SJSA1 (cell line): ENCODE measurements at places on chromosomes 11 and 22. TPM values are rescaled to one million over a fixed set of nuclear protein-coding genes. Genes with fewer than 3 reads are reported as not detected.

DNA sequence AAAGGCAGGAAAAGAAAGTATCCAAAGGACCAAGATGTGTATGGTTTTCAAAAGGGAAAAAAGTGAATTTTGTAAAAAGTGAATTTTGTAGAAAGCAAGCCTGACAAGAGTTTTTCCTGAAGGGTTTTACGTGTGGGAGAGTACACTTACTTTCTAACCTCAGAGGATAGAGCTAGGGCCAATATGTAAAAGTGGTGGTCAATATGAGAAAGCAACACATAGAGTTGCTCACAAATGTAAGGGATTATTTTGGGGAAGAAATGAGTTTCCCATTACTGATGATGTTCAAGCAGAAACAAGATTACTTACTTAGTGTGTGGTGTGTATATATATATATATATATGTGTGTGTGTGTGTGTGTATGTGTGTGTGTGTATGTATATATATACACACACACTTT lies 162.5 kb downstream of the SWAP70 start:
- H3K27me3 ChIP-seq, result no peaks in the 10 kb centered on the region
- DNase-seq, result no peak
- H3K4me3 ChIP-seq, result no peak overlapping the region
- no peak overlapping the region for H3K27ac ChIP-seq
- H3K4me1 ChIP-seq, result peaks cover 10% of the 10 kb centered on the region

The DGCR6 gene
- 0.95 and 1.9 TPM in 2 replicates for total RNA-seq

DNA sequence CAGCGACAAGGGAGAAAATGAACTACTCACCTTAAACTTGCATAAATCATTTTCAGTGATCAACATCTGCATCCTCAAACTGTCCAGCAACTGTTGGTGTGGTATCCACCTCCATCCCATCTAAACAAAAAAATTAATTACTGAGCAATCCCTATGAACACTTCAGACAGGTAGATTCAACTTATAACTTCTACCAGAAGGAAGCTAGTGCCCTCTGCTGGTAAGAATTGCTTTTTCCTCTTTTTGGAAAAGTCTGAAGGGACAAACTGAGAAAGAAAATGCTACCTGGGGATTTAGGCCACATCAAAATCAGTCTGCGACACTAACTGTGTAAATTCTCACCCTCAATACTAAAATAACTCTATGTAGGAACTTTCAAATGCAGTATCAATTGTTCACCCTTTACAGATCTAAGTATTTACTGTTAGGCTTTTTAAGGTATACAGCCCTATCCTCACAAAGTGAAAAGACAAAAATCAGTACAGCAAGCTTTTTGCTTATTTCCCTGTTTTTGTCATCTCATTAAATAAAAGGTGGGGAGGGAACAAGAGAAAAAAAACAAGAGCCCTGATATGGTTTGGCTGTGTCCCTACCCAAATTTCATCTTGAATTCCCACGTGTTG lies 17.9 kb downstream of the CLNS1A start:
- DNase-seq, result peak; percentile 20
- no peak overlapping the region for H3K27ac ChIP-seq
- no peaks in the 10 kb centered on the region for H3K4me1 ChIP-seq
- peaks cover 3% of the 10 kb centered on the region; the same call in 1 of the 2 replicates for H3K36me3 ChIP-seq

DNA sequence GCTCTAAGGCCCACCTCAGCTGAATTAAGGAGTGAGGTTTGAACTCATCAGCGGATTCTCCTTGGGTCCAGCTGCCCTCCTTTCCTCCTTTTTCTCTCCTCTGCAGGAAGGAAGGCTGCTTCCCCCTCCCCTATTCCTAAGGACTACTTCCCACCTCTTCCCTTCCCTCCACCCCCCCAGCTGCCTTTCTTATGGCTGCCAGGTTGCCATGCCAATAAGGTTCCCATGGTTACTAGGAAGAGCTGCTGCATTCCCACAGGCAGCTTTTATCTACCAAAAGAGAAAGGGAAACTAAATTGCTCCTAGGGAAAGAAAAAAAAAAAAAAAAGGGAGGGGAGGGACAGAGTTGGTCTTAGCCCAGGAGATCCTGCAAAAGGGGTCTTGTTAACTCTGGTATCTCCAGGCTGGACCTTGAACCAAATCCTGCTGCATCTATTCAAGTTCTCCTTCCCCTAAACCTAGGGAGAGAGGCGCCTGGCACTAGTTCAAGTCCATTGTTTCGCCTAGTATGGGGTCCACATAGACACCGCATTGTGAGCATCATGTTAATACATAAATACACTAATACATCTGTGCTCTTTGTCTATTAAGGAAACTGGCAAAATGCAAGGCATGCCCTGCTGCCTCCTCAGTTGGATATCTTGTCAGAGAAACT lies 21.2 kb upstream of the FEZ1 start:
- no peak overlapping the region for H3K27ac ChIP-seq
- no peaks in the 10 kb centered on the region for H3K4me1 ChIP-seq
- no peak for DNase-seq
- no peak overlapping the region for H3K4me3 ChIP-seq

DNA sequence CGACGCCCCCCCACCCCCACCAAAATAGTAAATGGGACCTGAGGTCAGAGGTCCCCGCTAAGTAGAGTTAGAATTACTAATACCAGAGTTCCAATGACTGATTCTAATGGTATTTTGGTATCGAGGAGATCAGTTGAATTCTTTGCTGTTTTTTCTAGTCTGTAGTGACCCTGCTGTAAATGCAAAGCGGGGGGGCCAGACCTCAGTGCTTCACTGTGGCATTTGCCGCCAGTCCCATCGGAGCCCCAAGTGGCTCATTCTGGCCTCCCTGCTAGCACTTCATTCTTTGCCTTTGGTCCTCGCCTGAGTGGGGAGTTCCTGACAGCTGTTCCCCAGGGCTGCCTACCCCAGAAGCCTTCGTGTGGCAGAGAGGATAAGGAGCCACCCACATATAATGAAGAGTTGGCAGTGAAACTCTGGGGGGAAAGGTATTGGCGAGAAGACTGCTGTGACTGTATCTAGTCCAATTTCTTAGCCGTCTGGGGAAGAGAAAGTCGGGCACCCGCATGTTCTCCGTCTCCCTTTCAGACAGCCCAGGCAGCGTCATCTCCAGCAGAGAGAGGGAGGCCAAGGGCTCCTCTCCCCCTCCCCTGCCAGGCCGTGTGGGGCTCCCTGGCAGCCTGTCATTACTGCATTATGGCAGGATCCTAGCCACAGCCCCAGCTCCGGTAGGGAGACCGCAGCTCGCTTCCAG lies 19.4 kb upstream of the CABP7 start:
- H3K36me3 ChIP-seq, result peaks cover 23% of the 10 kb centered on the region
- no peak overlapping the region for H3K4me3 ChIP-seq
- H3K27me3 ChIP-seq, result no peaks in the 10 kb centered on the region
- DNase-seq, result no peak
- H3K4me1 ChIP-seq, result peaks cover 7% of the 10 kb centered on the region
